ENCODE measurements at places on chromosomes 6 and 20.

- DNase-seq: no peak
Measured at GRCh38 chr6:84575264-84575663, 189.1 kb downstream of the TBX18 start.

DNA sequence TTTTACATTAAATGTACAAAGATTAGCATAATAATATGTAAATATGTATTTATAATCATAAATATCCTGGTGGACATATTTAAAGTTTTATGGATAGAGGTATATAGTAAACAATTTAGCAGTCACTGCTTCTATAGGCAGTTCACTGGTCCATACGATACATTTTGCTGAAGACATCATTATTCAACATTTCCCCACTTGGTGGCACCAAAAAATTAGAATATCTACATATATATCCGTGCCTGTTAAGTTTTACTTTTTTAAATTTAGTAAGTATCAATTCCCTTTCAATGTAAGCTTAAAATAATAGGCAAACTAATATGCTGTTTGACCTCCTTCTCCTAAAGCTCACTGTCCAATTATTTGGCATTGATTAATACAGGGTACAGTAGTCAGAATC is 64.2 kb downstream of the LMBRD1 start:
- DNase-seq: no peak

- no peak for DNase-seq
Measured at GRCh38 chr6:25301362-25301761, 22.2 kb downstream of the CARMIL1 start.

DNA sequence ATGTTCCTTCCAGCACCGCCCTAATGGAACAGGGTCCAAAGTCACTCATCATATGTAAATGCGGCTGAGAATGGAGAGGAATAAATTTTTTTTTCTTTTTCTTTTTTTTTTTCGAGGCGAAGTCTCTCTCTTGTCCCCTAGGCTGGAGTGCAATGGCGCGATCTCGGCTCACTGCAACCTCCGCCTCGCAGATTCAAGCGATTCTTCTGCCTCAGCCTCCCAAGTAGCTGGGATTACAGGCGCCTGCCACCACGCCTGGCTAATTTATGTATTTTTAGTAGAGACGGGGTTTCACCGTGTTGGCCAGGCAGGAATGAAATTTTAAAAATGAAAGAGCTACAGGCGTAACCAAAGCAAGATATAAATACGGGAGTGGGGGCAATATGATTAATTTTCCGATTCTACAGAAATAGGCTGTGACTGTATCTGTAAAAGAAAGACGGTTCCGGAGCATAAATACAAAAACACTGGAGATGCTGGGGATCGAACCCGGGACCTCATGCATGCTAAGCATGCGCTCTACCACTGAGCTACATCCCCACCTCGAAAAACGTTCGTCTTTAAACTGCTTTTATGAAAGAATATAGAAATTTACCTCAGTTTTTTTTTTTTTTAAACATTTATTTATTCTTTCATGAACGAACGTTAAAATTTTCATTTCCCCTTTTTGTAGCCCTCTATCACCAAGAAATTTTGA is 132.2 kb downstream of the GPX5 start:
- DNase-seq: peak; percentile 31

DNA sequence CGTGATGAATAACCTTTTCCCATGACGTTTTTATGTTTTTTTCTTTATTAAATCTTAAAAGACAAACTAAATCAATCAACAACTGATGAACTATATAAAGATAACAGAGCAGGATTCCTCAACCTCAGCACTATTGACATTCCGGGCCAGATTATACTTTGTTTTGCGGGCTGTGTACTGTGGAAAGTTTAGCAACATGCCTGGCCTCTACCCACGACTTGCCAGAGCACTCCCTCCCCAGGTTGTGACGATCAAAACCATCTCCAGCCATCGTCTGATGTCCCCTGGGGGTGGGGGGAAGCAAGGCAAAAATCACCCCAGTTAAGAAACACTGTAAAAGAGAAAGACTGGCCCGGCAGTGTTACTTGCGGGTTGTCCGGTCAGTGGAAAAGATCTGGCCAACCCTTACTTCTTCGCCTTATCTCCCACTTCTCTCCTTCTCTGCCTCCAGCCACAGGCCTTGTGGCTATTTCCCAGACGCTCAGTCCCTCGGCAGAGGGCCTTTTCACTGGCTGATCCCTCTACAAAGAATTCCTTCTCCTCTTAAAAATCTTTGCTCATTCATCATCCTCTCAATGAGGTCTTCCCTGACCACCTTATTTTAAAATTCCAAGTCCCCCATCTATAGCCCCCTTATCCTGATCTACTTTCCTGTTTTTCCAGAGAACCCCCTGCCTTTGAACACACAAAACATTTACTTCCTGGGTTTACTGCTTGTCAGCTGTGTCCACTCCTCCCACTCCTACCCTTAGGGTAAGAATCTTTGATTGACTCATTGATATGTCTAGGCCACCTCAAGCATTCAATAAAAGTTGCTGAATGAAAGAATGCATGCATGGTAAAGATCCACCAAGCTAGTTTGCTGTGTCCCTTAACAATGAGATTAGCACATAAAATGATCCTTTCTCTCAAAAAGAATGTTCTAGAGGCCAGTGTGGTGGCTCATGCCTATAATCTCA is 14.7 kb upstream of the RAB22A start:
- DNase-seq: no peak

All from NCI-H524 treated with DMSO at 0.1 percent for 48 hours (cell line).